ENCODE measurements at places on chromosomes 16 and 17.
A peak's percentile ranks its signal among the peaks of the same experiment; 100 is the strongest.

DNA sequence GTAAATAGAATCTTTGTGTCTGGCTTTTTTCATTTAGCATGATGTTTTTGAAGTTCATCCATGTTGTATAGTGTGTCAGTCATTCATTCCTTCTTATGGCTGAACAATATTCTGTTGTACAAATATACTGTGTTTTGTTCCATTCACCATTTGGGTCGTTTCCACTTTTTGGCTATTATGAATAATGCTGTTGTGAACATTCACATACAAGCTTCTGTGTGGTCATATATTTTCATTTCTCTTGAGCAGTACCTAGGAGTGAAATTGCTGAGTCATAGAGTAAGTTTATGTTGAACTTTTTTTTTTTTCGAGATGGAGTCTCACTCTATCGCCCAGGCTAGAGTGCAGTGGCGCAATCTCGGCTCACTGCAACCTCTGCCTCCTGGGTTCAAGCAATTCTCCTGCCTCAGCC is 32.3 kb upstream of the TAOK1 start:
- DNase-seq: no peak

GRCh38 chr16:9843424-9844018 is 338.7 kb downstream of the GRIN2A start:
- DNase-seq: no peak

DNA sequence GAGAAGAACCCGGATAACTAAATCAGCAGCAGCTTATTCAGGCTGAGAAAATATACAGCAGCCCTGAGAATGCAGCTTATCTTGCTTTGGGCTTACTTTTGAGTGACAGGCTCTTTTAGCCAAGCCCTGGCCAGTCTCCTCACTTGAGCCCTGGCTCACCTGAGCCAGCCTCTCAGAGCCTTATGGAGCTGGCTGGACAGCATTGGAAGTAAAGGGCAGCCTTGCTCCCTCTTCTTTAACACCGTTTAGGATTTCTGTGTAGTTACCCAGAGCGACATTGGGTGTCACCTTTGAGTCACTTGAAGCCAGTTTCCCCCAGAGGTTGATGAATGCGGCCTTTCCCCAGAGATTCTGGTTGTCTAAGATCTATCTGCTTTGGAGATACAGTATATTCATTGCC is 7.7 kb upstream of the NPIPB2 start:
- peak; percentile 73 for DNase-seq

GRCh38 chr17:82887255-82888164 is 47.7 kb upstream of the ZNF750 start:
- DNase-seq: peak; percentile 83

DNA sequence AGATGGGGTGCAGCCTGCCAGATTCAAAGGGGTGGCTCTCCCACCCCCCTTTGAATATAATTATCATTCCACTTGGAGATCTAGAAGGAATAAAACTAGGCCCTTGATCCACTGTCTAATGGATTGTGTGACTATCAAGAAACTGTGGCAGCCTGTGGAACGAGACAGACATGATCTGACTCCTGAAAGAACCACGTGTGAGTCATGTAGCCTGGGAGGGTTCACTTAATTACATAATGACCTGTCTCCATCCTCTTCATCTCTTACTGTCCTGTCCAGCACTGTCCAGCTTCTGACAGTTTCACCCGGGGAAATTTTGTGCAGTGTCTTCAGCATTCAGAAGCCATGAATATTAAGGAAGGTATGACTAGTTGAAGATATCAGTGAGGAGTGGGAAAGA is 43.3 kb upstream of the CDH13 start:
- no peak for DNase-seq

DNA sequence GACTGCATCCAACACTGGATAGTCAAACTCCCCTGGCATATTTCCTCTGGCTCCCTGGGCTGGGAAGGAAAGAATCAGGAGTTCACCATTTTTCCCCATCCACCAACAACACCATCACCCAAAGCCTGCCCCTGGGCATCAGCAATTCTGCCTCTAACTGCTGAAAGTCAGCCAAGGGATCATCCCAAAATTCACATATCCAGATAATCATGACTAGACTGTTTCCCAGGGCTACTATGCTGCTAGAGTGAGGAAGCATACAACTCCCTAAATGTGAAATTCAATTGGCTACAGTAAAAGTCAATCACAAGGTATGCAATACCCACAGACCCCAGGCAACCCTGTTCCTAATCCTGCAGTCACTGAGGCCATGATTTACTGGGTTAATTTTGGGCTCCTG is 230.6 kb downstream of the C16orf95 start:
- DNase-seq: no peak

DNA sequence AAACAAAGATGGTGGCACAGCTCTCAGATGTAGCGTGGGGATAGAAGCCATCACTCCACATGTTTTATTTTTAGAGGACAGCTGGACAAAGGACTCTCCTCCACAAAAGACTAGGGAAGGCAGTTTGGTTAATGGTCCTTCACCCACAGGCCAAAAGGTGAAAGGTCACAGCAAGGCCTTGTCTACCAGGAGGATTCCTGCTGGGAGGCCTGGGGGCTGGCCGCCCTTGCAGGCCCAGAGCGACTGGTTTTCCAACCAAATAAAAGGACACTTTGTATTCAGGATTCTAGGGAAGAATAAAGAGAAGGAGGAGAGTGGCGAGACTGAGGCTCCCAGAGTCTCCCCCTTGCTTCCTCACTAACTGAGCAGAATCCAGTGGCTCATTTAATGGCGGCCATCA is 94.3 kb downstream of the AXIN2 start:
- DNase-seq: no peak

- no peak for DNase-seq
Observed at GRCh38 chr16:71205482-71206131, 24.9 kb downstream of the HYDIN start.

- DNase-seq: peak; percentile 97
Observed at GRCh38 chr16:89395150-89396142, 94.9 kb downstream of the ANKRD11 start.

- no peak for DNase-seq
Observed at GRCh38 chr17:3915995-3916696, at the start of gene P2RX1. Gene P2RX1, minus strand, starts transcription at chr17:3916465. Its CDS starts 240 bp downstream, at chr17:3916225.

GRCh38 chr17:83106056-83106588 is 26.7 kb downstream of the METRNL start:
- DNase-seq: no peak

- DNase-seq: no peak
Observed at GRCh38 chr16:26120729-26121128, 429.0 kb downstream of the HS3ST4 start.

GRCh38 chr16:58034128-58034685 is 8.7 kb downstream of the MMP15 start:
- DNase-seq: no peak

GRCh38 chr17:48641541-48642058 is 15.4 kb upstream of the HOXB9 start:
- DNase-seq: no peak

DNA sequence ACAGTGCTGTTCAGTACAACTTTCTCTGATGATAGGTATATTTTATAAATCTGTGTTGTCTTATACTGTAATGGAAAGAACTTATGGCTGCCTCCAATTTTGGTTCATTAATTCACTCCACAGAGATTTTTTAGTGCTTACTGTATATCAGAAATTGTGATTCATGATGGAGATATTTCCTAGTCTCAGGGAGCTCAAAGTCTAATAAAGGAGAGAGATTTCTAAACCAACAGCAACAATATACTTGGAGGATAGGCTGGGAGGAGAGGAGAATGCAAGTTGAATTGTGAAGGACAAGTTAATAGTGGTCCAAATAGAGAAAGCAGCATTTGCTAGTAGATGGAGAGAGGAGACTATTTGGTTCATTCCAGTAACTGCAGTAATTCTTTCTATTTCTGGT is 63.5 kb downstream of the TANC2 start:
- DNase-seq: no peak

DNA sequence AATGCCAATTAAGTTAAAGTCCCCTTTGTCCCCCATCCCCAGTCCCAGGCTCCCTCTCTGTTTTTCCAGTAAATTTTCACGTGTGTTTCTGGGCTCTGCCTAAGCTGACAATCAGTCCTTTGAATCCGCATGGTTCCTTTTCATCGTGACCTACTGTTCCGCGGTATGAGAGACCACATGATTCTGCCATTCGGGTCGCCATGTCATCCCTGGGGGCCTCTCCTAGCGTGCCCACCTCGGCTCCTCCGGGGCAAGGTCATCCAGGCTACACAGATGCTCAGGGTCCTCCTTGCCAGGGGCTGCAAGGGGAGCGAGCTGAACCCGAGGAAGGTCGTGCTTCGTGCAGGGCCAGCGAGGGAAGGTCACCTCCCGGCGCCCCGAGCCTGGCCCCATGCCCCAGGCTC is 157.6 kb downstream of the RAB11FIP4 start:
- peak; percentile 31 for DNase-seq

- DNase-seq: no peak
Observed at GRCh38 chr17:40828454-40829044, 6.1 kb upstream of the KRT10 start.

DNA sequence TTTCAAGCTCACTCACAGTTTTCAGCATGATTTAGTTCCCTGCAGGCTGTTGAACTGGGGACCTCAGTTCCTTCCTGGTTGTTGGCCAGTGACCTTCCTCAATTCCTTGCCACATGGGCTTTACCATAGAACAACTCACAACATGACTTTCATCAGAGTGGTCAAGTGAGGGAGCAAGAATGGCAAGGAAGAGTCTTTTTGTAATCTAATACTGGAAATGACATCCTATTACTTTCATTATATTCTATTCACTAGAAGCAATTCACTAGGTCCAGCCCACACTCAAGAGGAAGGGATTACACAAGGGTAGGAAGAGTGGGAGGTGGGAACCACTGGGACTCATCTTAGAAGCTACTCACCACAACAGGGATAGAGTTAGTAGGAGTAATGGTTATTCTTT is 57.6 kb downstream of the SYT17 start:
- DNase-seq: no peak

DNA sequence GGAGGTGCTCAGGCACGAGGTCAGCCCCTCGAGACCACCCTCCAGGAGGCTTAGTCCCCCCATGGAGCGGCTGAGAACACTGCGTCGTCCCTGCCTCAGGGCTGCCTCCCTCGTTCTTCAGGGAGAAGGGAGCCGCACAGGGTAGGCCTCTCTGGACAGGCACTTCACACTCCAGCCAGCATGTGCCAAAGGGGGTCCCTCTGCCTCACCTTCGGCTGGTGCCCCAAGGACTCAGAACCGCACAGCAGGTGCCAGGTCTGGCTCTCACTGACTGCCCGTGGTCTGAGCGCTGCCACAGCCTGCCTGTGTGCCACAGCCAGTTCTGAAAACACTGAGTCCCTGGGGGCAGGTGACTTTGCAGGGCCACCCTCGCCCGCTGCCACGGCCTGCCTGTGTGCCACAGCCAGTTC is 7.1 kb downstream of the P2RX5 start:
- no peak for DNase-seq

GRCh38 chr17:44952946-44953475 is 5.4 kb upstream of the KIF18B start:
- DNase-seq: no peak

DNA sequence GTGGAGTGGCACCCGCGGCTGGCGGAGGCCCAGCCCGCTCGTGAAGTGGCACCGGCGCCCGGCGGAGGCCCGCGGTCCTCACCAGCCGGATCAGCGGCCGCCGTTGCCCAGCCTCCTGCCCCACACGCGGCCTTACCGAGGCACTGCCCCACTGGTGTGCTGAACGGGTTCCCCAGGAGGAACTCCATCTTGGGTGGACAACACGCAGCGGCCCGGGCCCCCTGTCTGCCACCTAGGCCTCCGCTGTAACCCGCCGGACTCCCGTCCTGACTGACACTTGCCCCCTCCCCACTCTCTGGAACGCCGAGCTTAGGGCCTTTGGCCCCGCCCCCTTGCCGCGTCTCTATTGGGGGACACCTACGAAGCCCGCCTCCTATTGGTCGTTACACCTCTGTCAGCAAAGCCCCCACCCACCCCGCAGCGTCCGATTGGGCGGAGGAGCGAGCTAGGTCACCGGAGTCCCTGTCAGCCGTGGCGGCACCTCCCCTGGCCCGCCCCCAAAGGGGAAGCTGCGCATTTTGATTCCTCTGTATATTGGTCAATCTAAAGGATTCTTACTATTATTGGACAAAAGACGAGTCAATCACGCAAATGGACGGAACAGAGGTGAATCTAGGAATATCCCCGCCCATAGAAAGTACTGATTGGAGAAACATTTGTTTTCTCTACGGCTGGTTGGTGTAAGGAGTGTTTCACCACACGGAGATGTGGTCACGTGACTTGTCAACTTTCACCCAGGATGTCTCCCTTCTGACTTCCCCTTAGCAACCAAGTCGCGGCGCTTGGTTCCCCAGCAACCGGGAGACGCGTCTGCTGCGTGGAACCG is at the start of the genes DRC3 and TOM1L2:
Gene DRC3, plus strand, starts transcription at position 737 of the 826 bp plus-strand sequence. CDS start 4,737 bp downstream, outside the sequence.
Gene TOM1L2, minus strand, starts transcription at position 275 of the 826 bp plus-strand sequence. Its CDS starts 87 bp downstream, at position 188.
- DNase-seq: peak; percentile 100

DNA sequence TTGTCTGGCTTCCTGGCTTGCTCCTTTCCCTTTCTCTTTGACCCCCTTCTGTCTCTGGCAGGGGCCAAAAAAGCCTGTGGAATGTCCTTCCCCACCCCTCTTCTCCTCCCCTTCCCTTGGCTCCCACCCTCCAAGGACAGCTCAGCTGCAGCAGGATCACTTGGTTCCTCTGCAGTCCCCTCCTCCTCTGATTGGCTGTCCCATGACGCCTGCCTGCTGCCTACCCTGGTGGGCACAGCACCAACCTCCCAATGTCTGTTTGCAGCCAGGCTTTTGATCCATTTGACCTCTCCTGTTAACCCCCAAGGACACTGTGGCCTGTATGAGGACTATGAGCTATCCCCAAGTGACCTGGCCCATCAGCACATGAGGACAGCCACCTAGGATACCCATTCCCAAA is 14.8 kb upstream of the MTMR4 start:
- DNase-seq: no peak

GRCh38 chr16:79008869-79009179 is 591.7 kb downstream of the MAF start:
- no peak for DNase-seq

DNA sequence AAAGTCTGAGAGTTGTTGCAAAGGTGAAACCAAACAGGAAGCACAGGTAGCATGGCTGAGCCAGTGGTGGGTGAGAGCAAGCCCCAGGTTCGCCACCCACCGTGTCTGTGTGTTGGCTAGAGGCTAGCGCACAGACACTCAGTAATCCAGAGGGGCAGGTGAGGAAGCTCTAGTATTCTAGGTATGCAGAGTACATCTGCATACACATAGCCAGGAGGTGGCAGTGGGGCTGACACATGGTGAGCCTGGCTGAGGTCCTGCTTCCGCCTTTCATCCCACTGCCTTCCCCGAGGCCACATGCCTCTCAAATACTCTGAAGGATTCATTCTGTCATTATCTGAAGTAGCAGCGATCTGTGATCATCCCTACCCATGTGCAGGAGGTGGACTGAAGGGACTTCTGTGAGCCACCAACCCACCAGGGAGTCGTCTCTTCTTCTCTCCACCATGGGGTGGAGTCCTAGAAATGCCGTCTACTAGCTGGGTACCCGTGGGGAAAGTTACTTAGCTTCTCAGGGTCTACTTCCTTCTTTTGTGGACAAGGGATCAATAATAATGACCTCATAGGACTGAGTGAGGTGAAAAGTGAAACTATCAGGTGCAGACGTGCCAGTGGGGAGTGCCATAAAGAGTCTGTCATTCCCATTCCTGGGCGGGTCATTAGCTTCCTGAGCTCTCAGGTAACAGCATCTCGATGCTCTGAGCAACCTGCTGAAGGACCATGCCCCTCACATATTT is 36.0 kb upstream of the ICAM2 start:
- DNase-seq: no peak

All from HepG2 (cell line).